ENCODE measurements at places on chromosomes 1 and 21.

GRCh38 chr1:112674986-112675727, 698 bp downstream of the MOV10 start:
- no peak for DNase-seq

- no peak for DNase-seq
Observed at GRCh38 chr1:183075861-183076260, 52.6 kb downstream of the LAMC1 start.

DNA sequence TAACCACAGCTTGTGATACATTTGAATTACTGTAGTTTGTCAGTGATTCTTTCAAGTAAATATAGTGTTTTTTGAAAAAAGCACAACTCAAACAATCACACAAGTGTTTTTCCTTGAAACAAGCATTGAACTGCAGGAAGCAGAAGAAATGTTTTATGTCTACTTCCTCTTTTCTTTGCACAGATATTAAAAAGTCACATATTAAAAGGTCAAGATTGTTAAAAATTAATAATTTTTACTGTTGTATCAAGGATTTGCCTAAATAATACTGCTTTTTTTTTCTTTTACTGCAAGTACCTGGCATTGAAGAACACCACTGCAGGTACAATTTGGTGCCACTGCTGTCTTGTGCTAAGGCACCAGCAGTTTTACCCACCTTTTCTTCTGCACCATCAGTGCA, 214.2 kb upstream of the C1orf105 start:
- DNase-seq, result no peak

DNA sequence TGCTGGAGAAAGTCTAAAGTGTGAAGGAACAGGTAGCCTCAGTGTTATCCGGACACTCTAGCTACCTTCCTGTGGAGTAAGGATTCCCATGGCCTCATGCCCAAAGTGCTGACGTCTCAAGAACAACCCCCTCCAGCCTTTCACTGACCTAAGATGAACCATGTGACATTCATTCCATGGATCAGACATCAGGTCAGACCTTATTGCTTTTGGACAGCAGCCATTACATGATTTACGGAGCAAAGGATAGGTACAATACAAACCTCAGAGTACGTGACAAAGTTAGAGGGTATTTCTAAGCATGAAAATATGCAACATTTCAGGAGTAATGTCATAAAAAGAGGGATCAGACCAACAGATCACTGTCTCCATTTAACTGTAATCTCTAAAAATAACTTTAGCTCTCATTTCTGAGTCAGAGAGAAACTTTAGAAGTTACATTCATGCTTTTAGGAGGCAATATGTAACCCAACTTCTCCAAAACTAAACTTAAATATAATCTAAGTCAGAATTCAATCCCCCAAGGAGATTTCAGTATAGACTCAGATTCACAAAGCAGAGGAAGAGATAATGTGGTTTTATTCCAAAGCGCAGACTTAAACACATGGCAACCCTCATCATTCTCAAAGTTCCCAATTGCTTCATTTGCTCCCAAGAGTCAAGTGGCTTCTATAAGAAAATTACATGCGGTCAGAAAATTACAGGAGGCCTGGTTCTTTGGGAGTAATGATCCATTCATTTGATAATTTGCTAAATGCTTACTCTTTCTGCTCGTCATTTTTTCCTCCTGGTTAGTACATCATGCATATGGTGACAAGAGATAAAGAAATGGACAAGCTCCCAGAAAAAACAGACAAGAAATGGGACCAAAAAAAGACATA, 280.4 kb downstream of the SETD4 start:
- DNase-seq, result no peak

DNA sequence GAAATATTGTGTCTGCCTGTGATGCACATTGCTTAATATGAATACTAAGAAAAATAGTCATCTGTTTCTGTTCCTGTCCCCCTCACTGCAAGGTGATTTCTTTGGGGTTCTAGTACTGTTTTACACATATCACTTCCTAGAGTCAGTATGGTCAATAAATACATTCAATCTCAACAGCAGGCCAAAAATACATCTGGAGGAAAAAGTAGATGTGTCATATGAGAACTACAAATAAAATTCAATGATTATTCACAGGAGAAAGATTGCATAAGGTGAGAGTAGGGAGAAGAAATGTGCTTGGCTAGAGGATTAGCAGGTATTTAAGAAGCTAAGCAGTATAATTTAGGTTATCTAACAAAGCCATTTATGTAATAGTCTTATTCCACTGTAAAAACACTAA, 45.3 kb upstream of the SAMSN1 start:
- DNase-seq, result no peak

All from NCI-H524 treated with DMSO at 0.1 percent for 48 hours (cell line).